Hematopoietic multipotent progenitor cell treated with erythropoietin and hydrocortisone succinate and interleukin-3 and kit ligand, for 8 days (in vitro differentiated cells): ENCODE measurements at places on chromosomes 1 and 21.
A peak's percentile ranks its signal among the peaks of the same experiment; 100 is the strongest.

- no peak for DNase-seq
These were observed 34.5 kb upstream of the ACTRT2 start for GRCh38 chr1:2986549-2987305.

GRCh38 chr1:159188375-159188788 is 16.3 kb upstream of the ACKR1 start:
- peak; percentile 50 for DNase-seq

- no peak for DNase-seq
These were observed 135.4 kb downstream of the PLXNA2 start for GRCh38 chr1:208108646-208109330.

- peak; percentile 67 for DNase-seq
These were observed 72.1 kb downstream of the SKI start for GRCh38 chr1:2300004-2300771.

DNA sequence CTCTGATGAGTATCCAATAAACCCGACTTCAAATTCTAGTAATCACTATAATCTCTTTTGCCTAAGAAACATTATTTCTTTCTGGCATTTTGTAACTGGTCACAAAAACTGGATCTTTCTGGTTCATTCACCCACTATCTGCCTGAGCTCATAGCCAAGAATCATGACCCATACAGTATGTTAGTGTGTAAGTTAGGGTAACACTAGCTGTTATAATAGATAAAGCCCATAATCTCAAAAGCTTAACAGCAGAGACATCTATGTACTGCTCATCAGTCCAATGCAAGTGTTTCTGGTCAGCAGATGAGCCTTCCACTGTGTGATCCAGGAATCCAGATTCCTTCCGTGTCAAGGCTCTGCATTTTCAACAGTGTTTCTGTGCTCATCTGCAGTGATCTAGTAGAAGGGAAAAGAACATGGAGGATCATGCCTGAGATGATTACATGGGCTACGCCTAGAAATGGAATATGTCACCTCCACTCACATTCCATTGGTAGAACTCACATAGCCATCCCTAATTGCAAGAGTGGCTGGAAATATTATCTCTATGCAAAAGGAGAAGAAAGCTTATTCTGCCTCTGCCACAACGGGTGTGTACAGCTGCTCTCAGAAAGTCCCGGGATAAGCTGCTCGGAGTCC is 27.7 kb downstream of the RRAGC start:
- DNase-seq = peak; percentile 75

DNA sequence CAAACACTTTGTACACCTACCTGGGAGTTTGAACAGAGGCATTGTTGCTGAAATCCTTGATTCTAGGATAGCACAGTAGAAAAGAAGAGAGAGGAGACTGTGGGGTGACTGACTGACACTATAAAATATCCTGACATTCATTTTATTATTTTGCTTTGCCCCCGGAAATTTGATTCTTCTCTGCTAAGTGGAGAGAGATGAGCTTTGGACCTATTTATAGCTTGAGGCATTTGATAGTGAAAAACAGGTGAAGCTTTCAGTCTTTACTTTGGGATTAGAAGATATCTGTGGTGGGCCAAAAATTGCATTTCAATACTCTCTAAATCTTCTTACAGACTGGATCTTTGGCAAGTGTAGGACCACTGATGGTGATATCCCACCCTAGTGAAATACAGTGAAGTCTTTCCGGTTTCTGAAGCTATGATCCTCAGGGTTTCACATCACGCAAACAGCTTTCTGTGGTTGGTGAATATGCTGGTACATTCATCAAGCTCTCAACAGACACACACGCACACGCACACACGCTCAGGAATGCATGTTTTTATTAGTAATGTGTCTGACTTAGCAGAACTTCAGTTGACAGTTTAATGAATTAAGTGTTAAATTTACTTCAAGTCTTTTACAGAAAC is at the start of gene AMPD1:
TSS of gene AMPD1 (minus strand) at position 117 of the 629 bp plus-strand sequence. CDS start at position 42, 75 bp downstream.
- DNase-seq = no peak

DNA sequence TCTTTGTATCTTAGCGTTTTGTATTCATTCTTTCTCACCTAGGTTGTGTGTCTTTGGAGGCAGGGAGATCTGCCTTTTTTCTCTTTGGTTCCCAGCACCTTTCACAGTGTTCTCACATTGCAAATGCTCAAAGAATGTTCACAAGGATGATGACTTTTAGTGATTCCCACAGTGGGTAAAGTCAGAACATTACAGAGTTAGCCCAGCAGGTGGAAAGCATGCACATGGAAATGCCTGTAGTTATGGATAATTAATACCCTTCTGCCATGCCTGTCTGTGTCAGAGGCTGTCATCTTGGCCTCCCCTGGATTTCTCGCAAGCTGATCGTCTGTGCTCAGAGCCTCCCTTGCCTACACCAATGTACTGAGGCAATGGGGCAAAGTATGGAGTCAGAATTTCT is 458.9 kb downstream of the LMO4 start:
- DNase-seq = peak; percentile 43

DNA sequence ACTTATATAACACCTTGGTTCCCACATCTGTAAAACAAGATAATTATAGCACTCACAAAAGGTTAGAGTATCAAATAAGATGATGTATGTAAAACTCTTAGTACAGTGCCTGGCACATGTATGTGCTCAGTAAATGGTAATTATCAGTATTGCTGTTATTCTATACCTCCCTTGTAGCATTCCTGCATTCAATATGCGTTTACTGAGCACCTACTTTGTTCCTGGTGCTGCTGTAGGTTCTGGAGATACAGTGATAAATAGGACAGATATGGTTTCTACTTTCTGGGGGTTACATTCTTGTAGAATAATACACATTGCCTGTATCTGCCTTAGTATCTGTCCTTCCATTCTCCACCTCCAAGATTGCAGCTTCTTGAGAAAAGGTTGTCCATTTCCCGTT is 1.2 kb upstream of the SSR2 start:
- no peak for DNase-seq

DNA sequence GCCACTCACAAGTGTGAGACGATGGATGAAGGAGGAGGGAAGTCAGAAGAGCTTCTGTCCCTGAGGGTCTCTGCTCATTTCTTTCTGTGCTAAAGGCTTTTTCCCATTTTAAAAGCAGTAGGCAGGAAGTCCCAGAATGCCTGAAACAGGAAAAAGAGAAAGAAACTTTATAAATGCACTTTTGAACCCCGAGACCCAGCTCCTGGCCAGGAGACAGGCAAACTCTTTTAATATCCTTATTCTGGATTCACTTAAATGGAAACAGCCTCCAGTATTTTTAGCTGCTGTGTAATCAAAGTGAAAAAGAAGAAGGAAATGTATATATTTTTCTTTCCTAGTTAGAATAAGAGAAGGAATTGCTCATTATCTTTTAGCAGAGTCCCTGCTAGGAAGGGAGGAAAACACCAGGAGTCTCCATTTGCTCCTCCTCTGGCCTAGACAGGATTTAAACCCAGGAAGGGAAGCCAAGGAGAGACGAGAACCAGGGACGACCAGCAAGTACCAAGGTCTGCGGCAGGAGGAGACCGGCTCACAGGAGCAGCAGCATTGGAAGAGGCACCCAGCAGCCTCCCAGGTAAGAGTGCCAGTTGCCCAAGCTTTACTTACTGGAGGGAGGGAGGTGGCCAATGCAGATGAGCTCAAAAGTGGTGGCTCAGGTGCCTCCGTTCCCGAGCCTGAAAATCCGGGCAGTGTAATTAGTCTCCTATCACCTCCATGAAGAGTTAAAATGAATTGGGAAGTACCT is at the start of gene TNN:
TSS of gene TNN (plus strand) at position 472 of the 745 bp plus-strand sequence. CDS start 9,586 bp downstream, outside the sequence.
- no peak for DNase-seq

DNA sequence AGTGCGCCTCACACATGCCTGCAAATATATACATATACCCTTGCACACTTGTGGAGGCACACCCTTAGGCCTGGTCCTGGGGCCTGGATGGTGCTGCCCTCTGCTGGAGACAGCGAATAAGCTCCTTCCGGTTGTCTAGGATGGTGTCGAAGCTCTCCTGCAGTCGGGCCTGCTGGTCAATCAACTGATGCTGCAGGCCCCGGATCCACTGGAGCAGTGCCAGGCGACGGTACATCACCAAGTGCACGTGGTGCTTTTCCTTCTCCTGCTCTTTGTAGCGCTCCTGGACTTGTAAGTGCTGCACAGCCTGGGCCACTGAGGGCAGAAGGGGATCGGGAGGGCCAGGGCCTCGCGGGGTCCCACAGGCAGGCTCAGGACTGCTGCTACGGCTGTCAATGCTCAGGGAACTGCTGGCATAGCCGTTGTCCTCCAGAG is 3.1 kb downstream of the C1orf216 start:
- peak; percentile 87 for DNase-seq

- no peak for DNase-seq
These were observed 37.0 kb upstream of the ENAH start for GRCh38 chr1:225689882-225690459.

DNA sequence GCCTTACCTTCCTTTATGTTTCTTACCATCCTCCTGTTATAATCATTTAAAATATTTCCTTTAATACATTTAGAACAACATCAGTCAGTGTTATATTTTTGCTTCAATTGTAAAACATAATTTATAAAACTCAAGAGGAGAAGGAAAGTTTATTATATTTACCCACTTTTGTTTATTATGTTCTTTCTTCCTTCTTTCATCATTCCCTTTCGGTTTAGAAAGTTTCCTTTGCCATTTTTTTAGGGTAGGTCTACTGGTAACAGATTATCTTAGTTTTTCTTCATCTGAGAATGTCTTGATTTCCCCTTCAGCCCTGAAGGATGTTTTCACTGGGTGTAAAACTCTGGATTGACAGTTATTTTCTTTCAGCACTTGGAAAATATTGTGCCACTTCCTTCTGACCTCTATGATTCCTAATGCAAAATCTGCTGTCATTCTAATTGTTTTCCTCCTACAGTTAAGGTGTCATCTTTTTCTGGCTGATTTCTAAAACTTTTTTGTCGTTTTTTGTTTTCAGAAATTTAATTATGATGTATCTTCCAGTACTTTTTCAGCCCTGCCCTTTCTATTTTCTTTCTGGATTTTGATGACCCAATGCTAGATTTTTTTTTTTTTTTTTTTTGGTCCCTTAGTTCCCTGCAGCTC is 25.0 kb downstream of the PTPN22 start:
- DNase-seq = no peak

DNA sequence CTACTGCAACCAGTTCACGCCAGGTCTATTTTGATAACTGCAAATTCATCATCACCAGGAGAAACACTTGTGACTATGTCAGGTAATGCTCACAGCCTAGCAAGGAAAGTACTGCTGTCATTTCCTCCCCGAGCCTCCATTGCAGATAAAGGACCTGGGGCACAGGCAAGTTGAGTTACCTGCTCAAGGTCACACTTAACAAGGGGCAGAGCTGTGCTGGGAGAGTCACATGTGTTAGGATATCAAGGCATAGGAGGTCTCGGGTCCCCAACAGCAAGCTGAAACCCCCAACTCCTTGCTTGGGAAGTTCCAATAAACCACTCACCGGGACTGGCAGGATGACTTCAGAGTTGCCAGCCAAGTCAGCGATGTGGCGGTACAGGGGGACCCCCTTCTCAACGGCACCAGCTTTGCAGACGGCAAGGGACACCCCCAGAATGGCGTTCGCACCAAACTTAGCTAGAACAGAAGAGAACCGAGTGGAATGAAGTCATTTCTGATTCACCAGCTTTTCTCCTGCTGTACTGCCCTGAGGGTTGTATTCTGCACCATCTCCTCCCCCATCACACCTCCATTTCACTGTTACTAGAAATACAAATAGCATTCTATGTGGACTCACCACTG is 11.6 kb downstream of the ENO1 start:
- no peak for DNase-seq

DNA sequence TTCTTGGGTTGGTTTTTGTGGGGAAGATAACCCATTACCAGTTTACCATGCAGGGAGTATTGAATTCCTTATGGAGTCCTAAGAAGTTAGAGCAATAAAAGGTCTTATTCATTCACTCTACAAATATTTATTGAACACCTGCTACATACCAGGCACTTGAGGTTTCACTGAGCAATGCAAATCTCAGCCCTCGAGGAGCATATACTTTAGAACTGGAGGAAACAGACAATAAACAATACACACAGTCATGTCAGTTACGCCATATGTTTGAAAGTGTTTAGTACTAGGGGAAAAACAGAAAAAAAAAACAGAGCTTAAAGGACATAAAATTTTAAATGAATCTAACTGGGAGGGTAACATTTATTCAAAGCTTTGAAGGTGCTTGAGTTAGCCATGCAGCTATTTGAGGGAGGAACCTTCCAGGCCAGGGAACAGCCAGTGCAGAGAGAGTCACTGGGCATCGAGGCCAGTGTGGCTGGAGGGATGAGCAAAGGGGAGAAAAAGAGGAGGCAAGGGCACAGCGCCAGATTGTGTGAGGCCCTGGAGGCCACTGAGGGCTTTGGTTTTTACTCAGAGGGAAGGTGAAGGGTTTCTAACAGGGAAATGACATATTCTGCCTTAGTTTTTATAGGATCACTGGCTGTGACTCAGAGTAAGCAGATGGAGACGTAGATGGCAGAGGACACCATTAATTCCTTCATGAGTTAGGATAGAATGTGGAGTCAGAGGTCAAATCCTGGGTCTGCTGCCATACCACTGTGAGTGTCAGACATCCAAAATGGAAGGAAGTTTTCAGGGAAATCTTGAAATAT is 32.7 kb downstream of the C1orf21 start:
- DNase-seq = no peak
